ENCODE measurements at places on chromosomes 13 and 19. TPM values are rescaled to one million over a fixed set of nuclear protein-coding genes. Genes with fewer than 3 reads are reported as not detected.
A peak's percentile ranks its signal among the peaks of the same experiment; 100 is the strongest.

ZNF71 gene
- total RNA-seq = 9.1 TPM

LCP1 gene
- 325 TPM for total RNA-seq

SPRED3 gene
- total RNA-seq = 0.44 TPM

CATSPERD gene
- total RNA-seq = not detected

- no peak for DNase-seq
Measured at GRCh38 chr13:67221630-67222226, 8.4 kb downstream of the PCDH9 start.

- no peak for DNase-seq
Measured at GRCh38 chr13:59643364-59643841, 520.3 kb downstream of the DIAPH3 start.

DNA sequence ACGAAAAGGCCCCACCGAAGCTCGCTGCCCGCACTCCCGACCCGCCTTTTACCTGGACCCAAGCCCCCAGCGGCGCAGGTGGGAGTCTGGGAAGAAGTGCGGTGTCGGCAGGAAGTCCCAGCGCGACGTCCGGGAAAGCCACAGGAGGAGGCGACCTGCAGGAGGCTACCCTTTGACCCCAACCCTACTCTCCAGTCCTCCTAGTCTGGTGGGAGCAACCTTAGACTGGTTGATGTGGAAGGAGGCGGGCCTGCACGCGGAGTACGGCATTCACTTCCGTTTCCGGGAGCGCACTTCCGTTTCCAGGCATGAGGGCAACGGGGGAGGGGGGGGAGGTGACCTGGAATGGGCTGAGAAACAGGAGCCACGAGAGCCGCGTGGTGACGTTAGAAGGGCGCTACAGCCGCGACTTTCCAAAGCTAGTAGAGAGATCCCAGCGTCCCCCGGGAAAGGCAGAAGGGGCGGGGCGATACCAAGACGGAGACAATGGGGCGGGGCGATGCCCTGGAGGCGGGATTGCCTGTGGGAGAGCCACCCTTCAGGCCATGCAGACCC, 28.5 kb downstream of the ZNF266 start:
- DNase-seq = peak; percentile 23

DNA sequence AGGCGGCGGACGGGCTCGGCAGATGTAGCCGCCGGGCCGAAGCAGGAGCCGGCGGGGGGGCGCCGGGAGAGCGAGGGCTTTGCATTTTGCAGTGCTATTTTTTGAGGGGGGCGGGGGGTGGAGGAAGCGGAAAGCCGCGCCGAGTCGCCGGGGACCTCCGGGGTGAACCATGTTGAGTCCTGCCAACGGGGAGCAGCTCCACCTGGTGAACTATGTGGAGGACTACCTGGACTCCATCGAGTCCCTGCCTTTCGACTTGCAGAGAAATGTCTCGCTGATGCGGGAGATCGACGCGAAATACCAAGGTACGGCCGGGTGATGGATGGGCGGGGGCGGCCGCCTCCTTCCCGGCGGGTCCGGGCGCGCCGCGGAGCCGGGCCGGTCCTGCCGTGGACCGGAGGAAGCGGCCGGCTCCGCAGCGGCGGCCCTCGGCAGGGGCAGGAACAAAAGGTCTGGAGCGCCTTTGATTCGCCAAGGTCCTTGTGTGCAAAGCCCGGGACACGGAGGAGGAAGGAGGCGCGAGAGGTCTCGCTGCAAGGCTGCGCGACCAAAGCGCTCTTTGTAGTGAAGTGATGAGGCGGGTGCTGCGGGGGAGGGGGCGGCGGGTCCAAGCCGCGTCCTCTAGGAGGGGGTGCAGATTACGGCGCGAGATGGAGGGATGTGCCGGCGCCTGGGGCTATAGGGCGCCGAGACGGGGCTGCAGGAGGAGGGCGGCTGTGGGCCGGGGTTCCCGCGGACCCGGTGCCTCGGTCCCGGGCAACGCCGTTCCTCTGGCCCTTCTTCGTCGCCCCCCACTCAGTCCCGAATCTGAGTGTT, 689 bp downstream of the ING1 start:
- no peak for DNase-seq

GRCh38 chr13:29573190-29573589, 22.3 kb downstream of the SLC7A1 start:
- DNase-seq = no peak

DNA sequence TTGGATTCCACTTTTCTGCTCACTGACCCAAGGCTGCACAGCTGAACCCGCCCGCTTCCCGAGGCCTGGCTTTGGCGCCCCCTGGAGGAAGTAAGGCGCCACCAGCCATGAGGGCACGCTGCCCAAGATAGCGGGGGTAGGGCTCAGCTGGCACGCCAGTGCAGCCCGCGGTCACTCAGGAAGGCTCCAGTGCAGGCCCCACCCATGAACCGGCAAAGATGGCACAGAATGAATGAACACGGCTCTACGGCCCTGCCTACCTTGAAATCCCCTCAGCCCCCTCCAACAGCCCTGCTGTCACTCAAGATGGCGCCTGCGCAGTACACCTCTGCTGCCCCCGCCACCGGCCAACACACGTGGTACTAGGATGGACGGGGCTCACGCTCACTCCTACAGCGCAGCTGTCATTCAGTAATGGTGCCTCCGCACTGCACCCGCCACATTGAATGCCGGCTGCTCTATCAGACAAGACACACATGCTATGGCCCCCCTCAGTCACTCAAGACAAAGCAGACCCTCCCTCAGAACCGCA, 3.0 kb downstream of the PEG3 start:
- peak; percentile 37 for DNase-seq

GRCh38 chr19:873084-873483, 13.6 kb downstream of the CFD start:
- no peak for DNase-seq

DNA sequence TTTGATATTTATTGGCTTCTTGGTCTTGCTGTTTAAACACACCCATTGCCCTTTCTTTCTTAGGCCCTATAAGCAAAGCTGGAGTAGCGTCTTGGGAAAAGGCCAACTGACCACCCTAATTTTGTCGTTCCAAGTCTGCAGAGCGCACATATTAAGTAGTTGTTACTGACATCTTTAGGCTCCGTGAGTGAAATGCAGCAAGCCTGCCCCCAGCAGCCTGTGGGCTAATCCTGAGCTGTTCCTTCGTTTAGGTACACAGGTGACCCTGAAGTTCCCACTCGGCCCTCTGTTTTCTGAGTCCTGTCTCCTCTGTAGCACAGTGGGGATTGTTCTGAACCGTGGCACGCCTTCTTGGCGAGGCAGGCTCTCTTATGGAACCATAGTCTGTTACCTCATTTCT, 170.5 kb downstream of the STK24 start:
- DNase-seq = no peak

- no peak for DNase-seq
Measured at GRCh38 chr13:34035676-34036325, 217.9 kb downstream of the RFC3 start.

- DNase-seq = no peak
Measured at GRCh38 chr19:44728178-44728577, 20.3 kb upstream of the BCL3 start.

- no peak for DNase-seq
Measured at GRCh38 chr13:79187917-79188690, 218.0 kb downstream of the RBM26 start.

GRCh38 chr19:1837625-1838105, 10.6 kb downstream of the REXO1 start:
- no peak for DNase-seq

DNA sequence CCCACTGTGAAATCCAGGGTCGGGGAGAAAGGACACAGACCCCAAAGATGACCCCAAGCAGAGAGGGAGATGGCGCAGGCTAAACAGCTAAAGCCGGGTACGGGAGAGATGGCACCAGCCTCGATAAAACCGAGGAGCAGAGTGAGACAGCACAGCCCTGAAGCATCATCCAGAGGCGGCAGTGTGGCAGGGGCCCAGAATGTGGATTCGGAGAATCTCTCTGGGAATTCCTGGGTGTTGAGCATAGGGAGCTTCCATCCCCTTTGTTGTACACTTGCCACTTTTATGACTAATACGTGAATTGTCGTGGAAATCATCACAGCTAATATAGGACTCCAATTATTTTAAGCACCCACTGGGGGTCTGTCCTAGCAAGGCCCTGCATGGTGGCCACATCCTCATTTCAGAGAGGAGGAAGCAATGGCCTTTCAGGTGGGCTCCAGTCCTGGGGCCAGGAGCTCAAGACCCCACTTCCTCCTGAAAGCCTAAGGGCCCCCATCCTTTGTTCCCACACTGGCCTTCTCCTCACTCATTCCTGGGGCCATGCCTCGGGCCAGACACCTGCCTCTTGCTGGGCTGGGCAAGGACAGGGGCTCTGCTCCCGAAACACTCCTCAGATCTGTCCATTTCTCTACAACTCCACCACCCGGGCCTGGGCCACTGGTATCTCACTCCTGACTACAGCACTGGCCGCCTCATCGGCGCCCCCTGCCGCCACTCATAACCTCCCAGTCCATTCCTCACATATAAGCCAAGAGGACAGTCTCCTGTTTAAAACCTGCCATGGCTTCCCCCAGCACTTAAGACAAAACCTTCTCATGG, 29.3 kb upstream of the ATP1A3 start:
- no peak for DNase-seq

DNA sequence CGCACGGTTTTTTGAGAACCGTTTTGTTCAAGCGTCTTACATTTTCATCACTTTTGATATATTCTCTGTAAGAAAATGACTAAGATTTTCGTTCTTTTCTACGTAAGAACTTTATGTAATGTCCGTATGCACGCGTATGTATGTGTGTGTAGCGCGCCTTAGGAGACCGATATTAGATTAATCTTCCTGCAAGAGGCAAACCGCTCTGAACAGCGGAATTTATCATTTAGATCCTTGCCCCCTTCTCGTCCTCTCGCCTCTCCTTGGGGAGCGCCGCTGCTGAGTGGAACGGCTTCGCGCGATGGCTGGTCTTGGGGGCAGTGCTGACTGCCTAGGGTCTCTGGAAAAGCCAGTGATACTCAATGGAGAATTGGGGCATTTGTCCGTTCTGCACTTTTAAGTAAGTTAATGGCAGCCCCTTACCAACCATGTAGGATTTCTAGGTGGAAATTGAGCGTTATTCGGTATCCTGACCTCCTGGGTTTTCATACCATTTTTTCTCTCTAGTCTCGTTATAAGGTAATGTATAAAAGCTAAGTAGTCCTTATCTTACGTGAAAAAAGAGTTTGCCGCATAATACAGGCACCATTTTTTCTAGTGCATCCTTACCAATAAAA, 4.7 kb downstream of the MAB21L1 start:
- no peak for DNase-seq

DNA sequence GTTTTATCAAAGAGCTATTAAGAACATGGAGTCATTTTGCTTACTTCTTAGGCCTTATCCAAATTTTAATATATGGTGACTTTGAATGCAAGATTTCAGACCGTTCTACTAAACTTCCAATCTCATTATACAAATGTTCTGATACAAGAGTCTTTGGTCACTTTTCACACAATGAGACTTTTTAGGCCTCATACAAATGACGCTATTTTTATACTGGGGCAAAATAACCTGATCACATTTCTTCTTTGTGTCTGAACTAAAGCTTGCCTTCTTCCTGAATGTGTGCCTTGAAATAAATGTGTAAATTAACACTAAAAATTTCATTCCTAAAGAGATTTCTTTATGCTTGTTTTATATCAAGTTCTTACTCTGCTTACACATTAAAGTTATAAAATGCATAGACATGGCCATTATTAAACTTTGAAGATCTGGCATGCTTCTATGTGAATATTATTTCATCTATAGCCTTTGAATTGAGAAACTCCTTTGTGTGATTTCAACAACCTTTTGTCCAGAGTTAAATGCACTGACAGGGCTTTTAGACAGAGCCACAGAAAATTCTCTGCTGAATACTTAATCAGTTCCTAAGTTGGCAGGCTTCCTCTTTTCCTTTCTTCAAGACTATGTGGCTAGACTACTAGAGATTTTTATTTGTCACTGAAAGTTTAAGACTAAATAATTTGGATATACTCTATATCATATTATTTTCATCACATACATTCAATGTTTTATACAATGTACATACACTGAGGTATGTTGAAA, 86.1 kb downstream of the EDNRB start:
- no peak for DNase-seq

- DNase-seq = no peak
Measured at GRCh38 chr19:22619371-22619770, 14.8 kb upstream of the ZNF492 start.

DNA sequence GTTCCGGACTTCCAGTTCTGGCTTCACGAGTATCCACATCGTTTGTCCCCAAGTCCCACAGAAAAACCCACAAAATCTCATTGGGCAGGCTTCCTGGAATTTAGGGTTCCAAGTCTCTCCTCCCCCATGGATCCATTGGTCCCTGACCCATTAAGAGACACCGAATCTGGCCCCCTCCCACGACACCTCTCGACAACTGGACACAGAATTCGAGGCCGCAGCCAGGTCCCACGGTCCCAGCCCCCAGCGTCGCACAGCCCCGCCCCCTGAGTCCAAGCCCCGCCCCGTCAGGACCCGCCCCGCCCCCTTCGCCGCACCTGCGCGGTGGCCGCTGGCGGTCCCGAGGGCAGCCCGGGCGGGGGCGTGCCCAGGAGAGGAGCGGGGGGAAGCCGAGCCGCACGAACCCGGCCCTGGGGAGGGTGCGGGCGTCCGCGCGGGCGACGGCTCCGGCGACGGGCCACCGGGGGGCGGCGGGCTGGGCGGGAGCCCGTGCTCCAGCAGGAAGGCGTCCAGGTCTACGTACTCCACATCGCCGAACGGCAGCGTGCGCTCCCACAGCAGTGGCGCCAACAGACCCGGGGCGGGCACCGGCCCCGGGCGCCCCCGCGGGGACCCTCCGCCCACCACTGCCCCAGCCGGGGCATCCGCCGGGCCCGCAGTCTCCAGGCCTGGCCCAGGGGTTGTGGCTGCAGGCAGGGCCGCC, 1.8 kb downstream of the DBP start:
- no peak for DNase-seq

DNA sequence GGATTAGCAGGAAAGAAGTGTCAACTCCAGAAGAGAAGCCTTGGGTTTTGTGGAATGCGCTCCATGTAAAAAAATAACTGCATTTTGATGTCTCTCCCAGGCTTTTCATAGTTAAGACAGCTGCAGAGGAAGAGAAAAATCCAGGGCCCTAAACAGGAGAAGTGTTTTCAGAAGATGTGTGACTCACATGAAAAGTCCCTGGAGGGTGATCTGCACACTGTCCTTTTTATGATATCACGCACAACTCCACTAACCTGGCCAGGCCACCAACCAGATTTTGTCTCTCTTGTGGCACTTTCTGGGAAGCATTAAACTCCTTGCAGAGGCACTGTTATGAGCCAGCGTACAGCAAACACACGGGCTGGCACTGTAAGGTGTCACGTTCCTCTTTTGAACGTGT, 267.3 kb downstream of the FGF9 start:
- DNase-seq = no peak

GRCh38 chr19:13164343-13165161, 14.3 kb downstream of the IER2 start:
- no peak for DNase-seq

DNA sequence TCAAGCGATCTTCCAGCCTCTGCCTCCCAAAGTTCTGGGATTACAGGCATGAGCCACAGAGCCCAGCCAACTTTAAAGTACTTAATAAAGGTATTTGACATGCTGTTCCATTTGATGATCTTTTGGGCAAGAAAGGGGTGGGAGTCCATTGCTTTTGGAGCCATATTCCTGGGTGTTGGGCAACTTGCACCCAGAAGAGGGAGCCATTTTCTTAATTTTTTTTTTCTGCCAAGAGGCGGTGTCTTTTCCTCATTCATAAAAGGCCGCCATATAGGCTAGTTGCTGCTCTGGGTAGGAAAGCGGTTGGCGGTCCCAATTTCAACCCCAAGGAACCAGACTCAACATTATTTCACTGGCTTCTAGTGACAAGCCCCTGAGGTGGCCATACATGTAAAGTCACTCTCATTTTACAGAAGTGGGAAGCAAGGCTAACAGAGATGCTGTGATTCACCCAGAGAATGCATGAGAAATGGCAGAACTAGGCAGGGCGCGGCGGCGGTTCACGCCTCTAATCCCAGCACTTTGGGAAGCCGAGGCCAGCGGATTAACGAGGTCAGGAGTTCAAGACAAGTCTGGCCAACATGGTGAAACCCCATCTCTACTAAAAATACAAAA, 139.6 kb downstream of the CACNA1A start:
- DNase-seq = no peak
